Stimulated activated CD4-positive, alpha-beta T cell treated with anti-CD3 and anti-CD28 coated beads, Interleukin-1b, Interleukin-23, amount 100 ng/mL, for 4 hours (primary cell): ENCODE measurements at places on chromosomes 7 and 10.

- DNase-seq, result no peak
Measured at GRCh38 chr10:68151453-68151852, 42.2 kb downstream of the MYPN start.

GRCh38 chr7:76198202-76198601 lies 3.5 kb upstream of the SRRM3 start:
- no peak for DNase-seq

DNA sequence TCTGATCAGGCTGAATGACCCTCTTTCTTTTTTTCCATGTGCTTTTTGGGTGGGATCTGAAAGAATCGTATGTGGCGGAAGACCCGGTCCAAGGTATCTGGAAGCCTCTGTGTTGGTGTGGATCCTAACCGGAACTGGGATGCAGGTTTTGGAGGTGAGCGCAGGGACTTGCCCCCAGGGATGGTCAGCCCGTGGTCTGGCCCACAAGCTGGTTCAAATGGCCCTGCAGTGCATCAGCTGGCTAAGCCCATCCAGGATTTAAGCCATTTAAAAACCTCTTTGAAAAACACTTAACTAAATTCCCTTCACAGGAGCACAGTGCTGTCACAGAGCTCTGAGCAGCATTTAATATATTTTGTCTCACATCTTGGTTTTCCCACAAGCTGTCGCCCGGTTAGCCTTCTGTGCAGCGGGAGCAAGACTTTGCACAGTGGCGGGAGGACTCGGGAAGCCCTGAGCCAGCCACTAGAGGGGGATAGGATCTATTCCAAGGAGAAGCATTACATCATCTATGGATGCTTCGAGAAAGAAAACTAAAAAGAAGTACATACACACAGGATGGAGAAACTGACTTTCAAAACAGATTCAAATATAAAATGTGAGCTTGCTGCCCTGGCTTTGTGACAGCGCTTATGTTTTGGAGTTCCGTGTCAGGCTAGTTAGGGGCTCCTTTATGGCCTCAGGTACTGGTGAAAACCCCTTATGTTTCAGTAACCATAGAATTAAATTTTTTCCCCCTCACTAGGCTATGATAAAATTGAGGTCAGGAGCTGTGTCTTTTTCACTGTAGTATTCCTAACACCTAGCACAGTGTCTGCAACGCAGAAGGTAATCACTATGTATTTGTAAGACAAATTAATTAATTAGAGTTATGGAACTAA lies 11.3 kb downstream of the CPA2 start:
- no peak for DNase-seq

- DNase-seq, result no peak
Measured at GRCh38 chr10:74743401-74743800, 83.0 kb upstream of the KAT6B start.

GRCh38 chr10:20957744-20958143 lies 60.6 kb upstream of the NEBL start:
- no peak for DNase-seq

DNA sequence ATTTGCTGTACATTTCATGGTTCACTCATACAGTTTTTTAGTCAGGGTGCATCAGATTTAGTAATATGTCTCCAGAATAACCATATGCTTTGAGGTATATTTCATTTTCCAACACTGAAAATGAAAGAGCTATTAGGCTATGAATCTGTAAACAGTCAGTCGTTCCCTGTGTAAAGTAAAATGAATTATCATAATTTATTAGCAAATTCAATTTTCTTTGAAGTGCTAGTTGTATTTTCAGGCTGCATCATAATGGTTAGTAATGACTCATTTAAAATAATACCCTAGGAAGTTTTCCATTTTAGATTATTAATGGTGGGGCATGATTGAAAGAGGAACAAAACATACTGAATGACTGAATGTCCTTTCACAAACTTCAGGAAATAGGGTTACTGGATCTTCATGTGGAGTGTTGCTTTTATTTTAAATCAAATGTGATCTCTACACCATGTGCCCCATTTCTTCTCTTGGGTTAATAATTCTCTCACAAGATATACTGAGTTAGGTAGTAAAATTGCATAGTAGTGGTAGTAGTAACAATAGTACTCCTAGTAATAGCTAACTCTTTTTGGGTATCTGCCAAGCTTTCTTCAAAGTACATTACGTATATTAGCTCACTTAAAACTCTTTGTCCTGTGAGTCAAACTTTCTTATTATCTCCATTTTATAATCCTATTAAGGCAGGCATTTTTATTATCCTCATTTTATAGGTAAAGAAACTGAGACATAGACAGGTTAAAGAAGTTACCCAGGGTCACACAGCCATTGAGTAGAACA lies 476.5 kb downstream of the SUGCT start:
- no peak for DNase-seq

GRCh38 chr7:39674406-39674805 lies 51.0 kb downstream of the RALA start:
- DNase-seq, result no peak

DNA sequence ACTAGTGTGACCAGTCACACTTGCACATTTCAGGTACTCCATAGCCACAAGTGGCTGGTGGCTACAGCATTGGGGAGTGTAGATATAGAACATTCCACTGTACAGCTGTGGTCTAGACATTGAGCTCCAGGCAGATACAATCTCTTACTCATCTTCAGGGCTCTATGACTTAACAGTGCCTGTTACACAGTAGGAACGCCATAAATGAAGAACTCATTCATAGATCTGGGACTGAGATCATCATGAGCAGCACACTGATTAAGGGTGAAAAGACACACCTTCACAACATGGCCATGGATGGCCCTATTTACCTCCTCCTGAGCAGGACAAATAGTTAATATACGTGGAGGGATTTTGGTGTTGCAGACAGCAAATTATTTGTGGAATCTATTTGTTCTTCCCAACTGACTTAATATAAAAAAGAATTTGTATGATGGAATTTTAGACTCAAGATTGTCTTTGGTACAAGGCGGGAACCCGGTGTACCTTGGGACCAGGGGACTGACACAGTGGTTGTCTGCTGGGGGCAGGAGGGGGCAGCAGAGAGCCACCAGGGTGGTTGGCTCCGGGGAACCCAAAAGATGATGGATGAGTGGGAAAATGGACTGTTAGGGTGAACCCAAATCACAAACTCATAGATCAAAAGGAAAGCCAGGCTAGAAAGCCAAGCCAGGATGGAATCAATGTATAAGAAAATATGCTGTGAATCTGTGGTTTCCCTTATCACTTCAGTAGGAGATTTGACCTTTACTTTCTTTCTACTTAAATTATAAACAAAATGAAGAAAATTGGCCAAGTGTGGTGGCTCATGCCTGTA lies 24.3 kb upstream of the CPA2 start:
- peak; percentile 59 for DNase-seq

- no peak for DNase-seq
Measured at GRCh38 chr10:94376865-94377264, 14.1 kb upstream of the NOC3L start.
